Cerebellar cortex (tissue), 1 donor: ENCODE measurements at places on chromosomes 3 and 15.

GRCh38 chr15:91844928-91845327 lies 8.6 kb upstream of the SLCO3A1 start:
- DNase-seq: no peak

GRCh38 chr3:97935842-97936241 lies 36.4 kb downstream of the RIOX2 start:
- no peak for DNase-seq

GRCh38 chr15:80942266-80942665 lies 47.4 kb downstream of the MESD start:
- no peak for DNase-seq

GRCh38 chr3:141945726-141946485 lies 69.5 kb downstream of the ATP1B3 start:
- DNase-seq: peak; percentile 90

DNA sequence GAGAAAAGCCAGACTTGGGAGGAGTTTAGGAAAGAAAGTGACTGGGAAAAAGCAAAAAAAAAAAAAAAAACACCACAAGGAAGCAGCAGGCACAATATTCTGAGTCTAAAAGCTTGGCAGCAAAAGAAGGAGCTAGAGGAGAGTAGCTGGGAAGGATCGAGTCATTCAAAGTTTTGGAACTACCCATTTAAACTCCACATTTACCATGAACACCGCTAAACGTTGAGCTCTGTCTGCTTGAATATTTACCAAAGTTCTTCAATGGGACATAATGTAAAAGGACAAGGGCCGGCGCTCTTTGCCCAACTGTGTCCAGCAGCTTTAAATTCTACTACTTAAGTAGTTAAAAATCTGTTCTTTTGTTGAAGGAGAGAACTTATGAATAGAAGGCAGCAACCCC lies 481.9 kb downstream of the FOXP1 start:
- no peak for DNase-seq

GRCh38 chr15:64232400-64232799 lies 69.6 kb upstream of the PPIB start:
- DNase-seq: no peak

DNA sequence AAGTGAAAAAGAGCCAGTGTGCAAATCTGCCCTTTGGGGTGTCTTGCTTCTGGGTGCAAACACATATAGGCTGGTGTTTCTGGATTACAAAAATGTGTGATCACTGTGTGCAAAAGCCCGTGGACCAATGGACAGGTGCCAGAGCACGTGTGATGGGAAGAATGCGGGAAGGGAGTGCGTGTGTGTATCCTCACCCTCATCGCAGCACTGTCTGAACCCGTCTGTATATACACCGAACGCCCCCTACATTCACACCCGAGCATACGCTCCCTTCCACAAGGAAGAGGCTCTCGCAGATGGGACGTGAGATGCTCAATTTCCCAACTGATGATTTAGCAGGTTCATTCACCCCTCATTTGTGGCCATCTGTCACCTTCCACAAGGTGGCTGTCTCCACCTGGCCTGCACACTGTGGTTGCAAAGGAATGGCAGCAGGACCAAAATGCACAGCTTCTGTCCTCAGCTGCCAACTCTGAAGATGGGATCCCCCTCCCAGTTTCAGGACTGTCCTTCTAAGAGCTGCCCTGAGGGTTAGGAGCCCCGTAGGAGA lies 19.4 kb upstream of the SLC6A1 start:
- DNase-seq: peak; percentile 86

- DNase-seq: no peak
Measured at GRCh38 chr3:74173090-74173489, 441.4 kb downstream of the CNTN3 start.

DNA sequence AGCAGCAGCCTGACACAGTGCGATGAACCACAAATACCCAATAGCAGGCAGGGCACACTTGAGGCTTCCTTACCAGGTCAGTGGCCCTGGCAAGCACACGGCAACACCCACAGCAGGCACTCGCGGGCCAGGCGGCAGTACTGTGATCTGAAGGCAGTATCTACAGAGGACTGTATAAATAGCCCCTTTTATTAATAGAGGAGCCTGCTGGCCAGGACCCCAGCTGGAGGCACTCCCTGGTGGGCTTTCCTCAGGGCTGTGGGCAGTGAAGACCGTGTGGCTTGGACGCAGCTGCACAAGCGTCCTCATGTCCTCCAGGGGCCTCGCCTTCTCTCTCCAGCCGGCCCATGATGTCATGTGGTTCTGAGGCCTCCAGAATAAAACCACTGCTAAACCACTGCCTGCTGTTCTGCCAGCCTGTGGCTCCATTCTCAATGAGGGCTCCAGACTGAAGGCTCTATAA lies 44.1 kb downstream of the LRIG1 start:
- no peak for DNase-seq

GRCh38 chr3:16512435-16513140 lies 911 bp downstream of the RFTN1 start:
- DNase-seq: no peak

- peak; percentile 62 for DNase-seq
Measured at GRCh38 chr15:67914537-67915460, 75.0 kb upstream of the RNU6-1 start.

- DNase-seq: peak; percentile 64
Measured at GRCh38 chr3:128681369-128681829, 30.8 kb upstream of the RPN1 start.

DNA sequence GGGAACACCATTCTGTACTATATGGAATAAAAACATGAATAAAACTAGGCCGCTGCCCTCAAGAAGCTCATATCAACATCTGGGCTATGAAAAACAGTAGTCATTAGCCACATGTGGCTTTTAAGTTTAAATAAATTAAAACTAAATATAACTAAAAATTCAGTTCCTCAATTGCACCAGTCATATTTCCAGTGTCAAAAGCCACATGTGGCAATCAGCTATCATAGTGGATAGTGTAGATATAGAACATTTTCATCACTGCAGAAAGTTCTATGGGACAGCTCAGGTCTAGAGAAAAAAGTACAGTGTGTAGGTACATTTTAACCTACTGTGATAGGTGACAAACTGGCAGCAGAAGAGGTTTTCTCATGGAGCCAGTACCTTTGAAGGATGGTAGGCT lies 261.4 kb downstream of the FOXP1 start:
- no peak for DNase-seq

DNA sequence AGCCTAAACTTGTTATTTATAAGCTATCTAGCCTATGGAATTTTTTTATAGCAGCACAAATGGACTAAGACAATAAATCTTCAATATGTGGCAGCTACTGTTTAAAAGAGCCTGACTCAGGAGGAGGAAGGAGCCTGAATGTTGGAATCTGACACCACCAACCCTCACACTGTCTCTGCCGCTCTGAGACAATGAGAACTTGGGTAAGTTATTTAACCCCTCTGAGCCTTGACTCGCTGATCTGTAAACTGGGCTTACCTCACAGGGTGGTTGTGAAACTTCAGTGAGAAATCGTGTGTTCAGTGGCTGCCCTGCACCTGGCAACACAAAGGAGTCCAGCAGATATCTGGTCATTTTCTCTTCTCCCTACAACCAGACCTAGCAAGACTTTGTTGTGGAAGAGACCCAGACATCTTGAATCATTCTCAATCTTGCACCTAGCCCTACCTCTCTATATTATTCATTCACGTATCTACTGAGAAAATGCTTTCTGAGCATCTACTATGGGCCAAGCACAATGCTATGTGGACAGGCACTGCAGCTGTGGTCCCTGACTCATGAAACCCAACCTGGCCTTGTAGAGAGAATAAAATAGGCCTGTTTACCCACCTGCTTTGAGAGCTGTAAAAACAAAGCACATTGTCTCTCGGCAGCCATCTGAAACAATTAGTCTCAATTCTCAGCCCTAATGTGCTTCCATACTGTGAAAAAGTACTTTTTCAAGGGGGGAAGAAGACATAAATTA lies 81.9 kb upstream of the SLC25A36 start:
- no peak for DNase-seq

DNA sequence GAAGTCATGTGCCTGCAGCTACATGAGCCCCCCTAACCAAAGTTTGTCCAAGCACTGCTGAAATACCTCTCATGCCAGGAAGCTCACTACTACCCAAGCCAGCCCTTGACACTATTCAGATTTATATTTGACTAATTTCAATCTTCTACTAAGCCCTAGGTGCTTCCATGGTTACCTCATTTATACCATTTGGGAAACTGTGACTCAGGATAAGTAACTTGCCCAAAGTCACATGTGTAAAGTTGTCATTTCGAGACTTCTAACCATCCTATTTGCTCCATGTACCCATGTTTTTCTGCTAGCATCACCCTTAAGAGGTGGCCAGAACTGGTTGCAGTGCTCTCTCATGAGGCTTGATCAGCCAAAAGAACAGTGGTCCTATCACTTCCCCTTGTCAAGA lies 20.7 kb upstream of the TIMP4 start:
- no peak for DNase-seq

- DNase-seq: peak; percentile 58
Measured at GRCh38 chr3:101827211-101828174, 21.8 kb upstream of the NFKBIZ start.

DNA sequence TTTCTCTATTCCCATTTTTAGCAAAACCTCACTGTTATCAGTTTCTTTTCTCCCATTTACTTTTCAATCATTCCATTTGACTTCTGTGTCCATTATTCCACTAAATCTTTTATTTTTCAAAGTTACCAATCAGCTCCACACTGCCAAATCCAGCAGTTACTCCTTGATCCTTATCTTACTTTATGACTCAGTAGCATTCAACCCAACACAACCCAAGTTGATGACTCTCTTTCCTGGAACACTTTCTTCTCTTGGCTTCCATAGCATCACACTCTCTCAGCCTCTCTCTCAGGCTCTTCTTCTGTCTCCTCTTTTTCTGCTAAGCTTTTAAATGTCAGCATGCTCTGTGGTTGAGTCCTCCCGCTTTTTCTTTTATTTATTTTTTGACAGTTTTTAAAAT lies 36.3 kb downstream of the RASGRP1 start:
- no peak for DNase-seq

- DNase-seq: peak; percentile 66
Measured at GRCh38 chr15:25783607-25784540, 79.3 kb downstream of the ATP10A start.

- DNase-seq: no peak
Measured at GRCh38 chr3:22729212-22729611, 473.9 kb upstream of the UBE2E2 start.

GRCh38 chr15:41411031-41411430 lies 5.9 kb upstream of the RTF1 start:
- no peak for DNase-seq

- no peak for DNase-seq
Measured at GRCh38 chr3:29577250-29577649, 296.4 kb downstream of the RBMS3 start.

DNA sequence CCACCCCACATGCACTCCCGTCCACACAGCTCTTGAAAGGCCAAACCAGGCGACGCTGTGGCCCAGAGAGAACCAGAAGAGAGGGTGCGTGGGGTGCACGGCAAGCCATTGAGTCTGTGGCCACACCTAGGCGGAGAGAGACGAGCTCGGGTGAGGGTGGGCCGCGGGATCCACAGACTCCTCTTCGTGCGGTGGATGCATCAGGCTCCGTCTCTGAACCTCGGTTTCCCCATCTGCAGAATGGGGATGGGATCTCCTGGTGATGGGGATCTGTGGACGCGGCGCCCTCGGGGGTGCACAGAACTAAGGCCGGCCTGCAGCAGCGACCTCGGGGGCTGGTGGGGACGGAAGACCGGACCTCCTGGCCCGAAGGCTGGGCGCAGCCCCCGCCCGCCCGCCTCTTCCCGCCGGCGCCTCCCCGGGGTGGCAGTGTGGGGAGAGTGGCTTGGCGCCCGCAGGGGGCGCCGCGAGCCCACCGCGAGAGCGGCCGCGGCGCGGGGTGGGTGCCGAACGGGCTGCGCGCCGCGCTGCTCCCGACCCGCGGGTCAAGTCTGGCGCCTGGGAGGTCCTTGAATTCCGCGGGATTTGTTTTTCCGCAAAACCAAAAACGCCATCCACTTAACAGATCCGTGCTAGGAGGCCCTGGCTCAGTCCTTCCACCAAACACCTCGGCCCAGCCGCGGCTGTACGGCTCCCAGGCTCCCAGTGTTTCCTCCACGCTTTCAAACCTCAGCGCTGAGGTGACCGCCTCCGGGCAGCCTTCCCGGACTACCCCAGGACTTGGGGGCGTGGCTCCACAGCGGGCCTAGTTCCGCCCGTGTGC lies 13.2 kb upstream of the ADPGK start:
- peak; percentile 27 for DNase-seq

GRCh38 chr3:55875113-55875512 lies 388.0 kb upstream of the WNT5A start:
- no peak for DNase-seq

DNA sequence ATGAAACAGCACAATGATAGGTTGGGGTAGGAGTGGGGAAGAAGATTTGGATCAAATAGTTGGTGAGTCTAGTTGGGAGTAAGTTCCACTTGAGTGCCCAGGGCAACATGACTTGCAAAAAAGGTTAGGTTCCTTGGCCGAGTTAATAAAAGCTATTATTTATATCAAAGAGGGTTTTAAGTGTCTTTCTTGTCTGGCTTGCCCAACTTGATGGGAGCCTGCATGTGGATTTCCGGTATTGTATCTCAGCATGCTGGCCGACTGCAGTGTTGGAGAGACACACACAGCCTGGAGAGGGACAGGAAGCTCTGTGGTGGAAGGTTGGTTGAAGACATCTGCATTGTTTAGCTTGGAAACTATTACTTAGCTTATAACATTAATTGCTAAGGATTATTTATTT lies 449.5 kb upstream of the TBL1XR1 start:
- DNase-seq: no peak

DNA sequence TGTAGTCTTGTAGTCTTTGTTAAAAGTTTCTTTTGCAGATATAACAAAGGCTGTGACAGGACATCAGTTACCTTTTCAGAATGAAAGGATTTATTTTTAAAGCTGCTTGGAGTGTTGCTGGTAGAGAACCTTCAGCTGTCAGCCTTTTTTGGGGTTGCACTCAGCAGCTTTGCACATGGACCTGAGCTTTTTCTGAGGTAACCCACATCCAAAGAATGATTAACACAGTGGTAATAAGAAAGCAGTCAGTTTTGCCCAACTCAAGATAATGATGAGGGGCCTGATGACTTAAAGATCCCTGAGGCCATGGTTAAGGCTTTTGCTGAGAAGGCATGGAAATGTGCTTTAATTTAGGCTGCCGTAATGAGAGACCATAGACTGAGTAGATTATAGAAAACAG lies 1042.7 kb downstream of the PLOD2 start:
- no peak for DNase-seq

DNA sequence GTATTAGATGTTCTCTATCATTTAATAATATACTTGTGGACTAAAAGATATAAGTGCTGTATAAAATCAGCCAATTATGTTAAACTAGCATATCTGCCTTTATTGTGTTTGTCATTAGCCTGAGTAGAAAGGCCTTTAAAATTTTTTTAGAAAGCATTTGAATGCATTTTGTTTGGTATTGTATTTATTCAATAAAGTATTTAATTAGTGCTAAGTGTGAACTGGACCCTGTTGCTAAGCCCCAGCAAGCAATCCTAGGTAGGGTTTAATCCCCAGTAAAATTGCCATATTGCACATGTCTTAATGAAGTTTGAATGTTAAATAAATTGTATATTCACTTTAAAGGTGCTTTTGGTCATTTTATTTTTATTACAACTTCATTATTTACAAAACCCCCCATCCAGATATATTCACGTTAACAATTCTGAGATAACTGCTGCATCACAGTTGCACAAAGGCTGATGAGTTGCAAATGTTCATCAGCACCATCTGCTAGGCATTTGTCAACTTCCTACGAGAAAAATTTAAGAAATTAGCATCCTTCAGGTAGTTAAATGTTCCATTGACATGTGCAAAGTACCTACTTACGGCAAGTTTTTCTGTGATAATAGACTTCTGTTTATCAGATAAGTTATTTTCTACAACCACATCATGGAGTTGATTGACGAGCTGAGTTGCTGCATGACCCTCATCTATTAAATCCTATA lies 6.3 kb downstream of the EIF4A2 start:
- peak; percentile 50 for DNase-seq
